ENCODE measurements at places on chromosomes 13 and 19.

DNA sequence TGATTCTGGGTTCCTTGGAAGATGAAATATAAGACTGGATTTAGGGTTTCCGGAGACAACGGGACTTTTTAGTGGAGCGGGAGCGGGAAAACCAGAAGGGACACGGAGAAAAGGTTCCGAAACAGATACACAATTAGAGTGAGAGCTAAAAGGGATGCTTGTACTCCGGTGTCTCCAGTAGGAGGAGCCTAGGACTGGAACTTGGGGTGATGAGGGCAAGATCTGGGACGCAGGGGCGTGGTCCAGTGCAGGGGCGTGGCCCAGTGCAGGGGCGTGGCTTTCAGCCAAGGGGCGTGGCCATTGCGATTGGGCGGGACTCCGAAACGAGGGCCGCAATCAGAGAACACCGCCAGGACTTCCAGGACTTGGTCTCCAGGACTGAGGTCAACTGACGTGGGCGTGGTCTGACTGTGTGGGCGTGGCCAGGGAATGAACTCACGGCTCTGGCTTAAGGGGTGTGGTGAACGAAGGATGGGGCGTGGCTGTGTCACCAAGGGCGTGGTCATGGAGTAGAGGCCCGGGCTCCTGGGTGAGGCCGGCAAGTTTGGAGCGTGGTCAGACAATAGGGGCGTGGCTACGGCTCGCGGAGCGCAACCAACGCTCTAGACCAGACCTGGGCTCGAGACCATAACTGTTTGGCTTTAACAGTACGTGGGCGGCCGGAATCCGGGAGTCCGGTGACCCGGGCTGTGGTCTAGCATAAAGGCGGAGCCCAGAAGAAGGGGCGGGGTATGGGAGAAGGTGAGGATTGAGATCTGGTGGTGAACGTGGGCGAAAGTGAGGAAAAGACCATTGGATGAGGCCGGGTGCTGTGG, at the start of gene DKKL1:
Gene DKKL1 (plus strand): TSS at position 610 of the 815 bp plus-strand sequence. CDS start 122 bp downstream, at position 732.
- DNase-seq: peak; percentile 98

DNA sequence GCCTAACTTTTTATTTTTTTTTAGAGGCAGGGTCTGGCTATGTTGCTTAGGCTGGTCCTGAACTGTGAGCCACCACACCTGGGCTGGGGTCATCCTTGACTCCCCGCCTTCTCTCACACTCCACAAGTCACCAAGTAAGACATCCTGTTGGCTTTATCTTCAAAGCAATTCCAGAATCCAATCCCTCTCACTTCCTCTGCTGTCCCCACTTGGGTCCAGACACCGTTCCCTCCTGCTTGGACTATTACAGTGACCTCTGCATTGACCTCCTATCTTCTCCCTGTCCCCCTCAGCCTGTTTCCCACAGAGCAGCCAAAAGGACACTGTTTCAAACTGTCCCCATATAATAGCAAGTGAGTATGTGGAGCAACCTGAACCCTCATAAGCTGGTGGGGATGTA, 4.7 kb upstream of the GNG8 start:
- DNase-seq: no peak

GRCh38 chr19:44810234-44811121, 1.6 kb downstream of the BCAM start:
- no peak for DNase-seq

GRCh38 chr13:34926508-34926907, 15.6 kb upstream of the NBEA start:
- peak; percentile 25 for DNase-seq

DNA sequence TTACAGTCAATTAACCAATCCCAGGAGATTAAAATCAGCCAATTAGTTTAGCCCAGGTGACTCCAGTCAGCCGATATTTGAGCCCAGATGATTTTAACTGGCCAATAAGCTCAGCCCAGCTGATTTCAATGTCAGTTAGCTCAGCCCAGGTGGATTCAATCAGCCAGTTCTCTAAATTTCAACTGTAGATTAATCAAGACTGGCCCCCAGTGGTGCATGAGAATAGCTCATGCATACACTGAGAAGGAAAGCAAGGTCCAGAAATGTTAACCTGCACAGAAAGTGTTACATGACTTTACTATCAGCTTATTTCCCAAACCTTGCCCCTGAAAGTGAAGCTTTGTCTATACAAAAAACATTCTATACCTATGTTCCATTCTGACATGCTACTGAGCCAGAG, 55.4 kb upstream of the ZNF724 start:
- DNase-seq: no peak

DNA sequence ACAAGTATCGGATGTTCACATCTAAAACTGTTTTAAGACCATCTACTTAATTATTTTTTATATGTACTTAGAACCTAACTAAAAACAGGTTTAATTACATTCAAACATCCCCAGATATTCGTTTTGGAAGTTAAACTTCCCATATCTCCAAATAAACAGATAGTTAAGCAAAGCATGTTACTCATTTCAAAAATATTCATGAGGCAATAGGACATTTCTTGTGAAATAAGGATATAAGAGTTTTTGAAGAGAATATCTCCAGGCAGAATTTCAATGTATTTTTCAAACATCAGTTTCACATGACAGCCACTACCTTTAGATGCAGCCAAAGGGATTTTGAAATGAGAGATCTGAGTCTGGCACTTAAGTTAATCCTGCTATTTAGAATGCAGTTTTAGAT, 697.5 kb downstream of the SLITRK1 start:
- no peak for DNase-seq

DNA sequence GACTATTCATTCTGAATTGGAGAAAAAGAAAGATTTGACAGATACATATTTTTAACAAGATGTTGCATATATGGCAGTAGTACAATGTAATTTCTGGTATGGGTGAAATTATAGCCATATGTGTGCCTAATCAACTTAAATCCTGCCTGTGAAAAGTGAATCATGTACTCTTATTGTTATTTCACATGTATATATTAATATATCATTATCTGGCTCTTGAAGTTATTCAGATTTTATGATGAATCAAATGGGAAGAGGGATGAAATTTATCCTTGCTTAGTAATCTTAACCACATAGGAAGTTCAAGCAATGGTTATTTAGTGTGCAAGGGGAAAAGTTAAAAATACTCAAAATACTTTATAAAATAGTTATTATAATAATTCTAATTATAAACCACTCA, 80.5 kb downstream of the GPC6 start:
- no peak for DNase-seq

GRCh38 chr13:32905864-32906180, 110.4 kb upstream of the KL start:
- no peak for DNase-seq

DNA sequence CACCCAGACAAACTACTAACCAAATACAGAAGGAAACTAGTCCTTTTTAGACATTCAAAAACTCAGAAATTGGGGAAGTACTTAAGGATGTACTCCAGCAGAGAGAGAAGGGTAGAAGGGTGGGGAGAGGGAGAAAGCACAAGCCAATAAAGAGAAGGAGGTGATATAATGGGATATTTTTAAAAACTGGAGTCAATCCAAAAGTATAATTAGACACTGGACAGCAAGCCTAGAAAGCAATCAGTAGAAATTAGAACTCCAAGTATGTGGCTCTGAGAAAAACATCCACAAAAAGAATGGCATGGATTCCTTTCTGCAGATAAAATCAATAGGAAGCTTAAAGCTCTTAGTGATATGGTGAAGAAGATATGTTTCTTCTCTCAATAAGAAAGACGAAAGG, 55.8 kb downstream of the PEPD start:
- DNase-seq: no peak

- DNase-seq: peak; percentile 87
These were observed 33.4 kb downstream of the ALG5 start for GRCh38 chr13:36965767-36966166.

GRCh38 chr19:46727757-46728156, 10.8 kb upstream of the PRKD2 start:
- no peak for DNase-seq

- DNase-seq: no peak
These were observed 7.1 kb upstream of the SAMD1 start for GRCh38 chr19:14097532-14098151.

GRCh38 chr19:34457446-34457845, 24.1 kb upstream of the WTIP start:
- DNase-seq: no peak

DNA sequence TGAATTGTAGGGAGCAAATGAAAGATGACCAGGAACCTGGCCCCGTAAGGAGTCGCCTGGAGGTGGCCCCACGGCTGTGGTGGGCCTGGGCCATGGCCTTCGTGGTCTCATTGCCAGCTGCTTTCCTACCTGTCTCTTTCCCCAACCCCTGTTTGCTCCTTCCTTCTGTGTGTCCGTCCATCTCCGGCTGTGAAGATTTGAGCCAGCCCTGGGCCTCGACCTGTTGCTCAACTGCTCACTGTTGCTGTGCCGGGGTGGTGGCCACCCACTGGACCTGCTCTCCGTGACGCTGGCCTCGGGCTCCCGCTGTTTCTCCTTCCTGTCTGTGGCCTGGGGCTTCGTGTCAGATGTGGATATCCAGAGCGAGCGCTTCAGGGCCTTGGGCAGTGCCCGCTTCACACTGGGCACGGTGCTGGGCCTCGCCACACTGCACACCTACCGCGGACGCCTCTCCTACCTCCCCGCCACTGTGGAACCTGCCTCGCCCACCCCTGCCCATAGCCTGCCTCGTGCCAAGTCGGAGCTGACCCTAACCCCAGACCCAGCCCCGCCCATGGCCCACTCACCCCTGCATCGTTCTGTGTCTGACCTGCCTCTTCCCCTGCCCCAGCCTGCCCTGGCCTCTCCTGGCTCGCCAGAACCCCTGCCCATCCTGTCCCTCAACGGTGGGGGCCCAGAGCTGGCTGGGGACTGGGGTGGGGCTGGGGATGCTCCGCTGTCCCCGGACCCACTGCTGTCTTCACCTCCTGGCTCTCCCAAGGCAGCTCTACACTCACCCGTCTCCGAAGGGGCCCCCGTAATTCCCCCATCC, 8.5 kb downstream of the DBP start:
- no peak for DNase-seq

GRCh38 chr13:90979059-90979458, 368.4 kb upstream of the MIR17HG start:
- no peak for DNase-seq

DNA sequence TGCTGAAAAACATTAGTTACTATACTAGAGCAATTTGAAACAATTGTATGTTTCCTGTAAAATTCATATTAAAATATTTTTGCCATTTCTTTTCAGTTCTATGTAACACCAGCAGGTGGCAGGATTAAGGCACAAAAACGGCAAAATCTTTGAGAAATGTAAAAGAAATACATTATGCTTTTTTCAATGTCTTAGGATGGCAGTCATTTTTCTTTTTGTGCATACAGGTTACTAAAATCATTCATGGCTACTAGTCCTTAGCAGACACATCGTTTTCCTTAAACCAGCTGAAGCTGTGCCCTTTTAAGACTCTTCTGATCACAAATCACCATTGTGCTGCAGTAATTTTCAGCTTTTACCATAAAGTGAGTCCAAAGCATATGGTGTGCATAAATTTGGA, 800.7 kb upstream of the SLITRK5 start:
- peak; percentile 15 for DNase-seq

- DNase-seq: peak; percentile 65
These were observed 60.0 kb upstream of the LRCH1 start for GRCh38 chr13:46492946-46493345.

DNA sequence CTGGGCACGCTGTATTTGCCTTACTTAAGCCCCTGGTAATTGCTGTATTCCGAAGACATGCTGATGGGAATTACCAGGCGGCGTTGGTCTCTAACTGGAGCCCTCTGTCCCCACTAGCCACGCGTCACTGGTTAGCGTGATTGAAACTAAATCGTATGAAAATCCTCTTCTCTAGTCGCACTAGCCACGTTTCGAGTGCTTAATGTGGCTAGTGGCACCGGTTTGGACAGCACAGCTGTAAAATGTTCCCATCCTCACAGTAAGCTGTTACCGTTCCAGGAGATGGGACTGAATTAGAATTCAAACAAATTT, 676 bp downstream of the BRCA2 start:
- no peak for DNase-seq

GRCh38 chr19:39170386-39171231, 26.2 kb upstream of the NCCRP1 start:
- no peak for DNase-seq

DNA sequence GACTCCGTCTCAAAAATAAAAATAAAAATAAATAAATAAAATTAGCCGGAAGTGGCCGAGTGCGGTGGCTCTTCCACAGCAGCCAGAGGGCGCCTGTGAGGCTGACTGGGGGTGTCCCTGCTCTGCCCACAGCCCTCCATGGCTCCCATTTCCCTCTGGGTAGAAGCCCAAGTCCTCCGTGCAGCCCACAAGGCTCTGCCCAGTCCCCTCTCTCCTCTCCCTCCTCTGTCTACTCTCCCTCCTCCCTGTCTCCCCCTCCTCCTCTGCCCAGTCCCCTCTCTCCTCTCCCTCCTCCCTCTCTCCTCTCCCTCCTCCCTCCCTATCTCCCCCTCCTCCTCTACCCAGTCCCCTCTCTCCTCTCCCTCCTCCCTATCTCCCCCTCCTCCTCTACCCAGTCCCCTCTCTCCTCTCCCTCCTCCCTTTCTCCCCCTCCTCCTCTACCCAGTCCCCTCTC, 20.4 kb downstream of the MISP start:
- peak; percentile 56 for DNase-seq

DNA sequence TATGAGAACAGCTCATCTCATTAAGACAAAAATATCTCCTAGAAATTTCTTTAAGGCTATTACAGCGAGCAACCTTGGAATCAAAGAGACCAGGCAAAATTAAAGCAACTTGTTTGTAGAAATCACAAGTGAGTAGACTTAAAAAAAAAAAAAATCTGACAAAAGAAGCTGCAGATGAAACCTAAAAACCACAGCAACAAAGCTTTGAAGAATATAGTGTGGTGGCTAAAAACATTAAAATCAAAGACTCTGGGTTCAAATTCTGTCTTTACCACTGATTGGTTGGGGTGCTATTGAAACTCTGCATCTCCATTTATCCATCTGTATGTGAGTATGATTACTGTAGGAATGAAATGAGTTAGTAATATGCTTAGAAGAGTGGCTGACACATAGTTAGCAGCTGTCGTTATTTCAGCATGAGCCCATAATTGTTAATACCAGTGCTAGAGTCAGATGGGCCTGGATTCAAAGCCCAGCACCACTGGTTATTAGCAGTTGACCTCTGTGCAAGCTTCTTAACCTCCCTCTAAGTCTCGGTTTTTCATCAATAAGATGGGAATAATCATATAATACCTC, 157.6 kb downstream of the FOXO1 start:
- no peak for DNase-seq

- no peak for DNase-seq
These were observed 24.9 kb downstream of the PIAS4 start for GRCh38 chr19:4032436-4032835.
